ENCODE measurements at places on chromosomes 4 and X. TPM values are rescaled to one million over a fixed set of nuclear protein-coding genes. Genes with fewer than 3 reads are reported as not detected.

- no peak for DNase-seq
- no peak overlapping the region for H3K4me3 ChIP-seq
- no peaks in the 10 kb centered on the region for H3K27me3 ChIP-seq
- peaks cover under 1% of the 10 kb centered on the region for H3K4me1 ChIP-seq
- H3K36me3 ChIP-seq, result no peaks in the 10 kb centered on the region
These were observed 349.6 kb upstream of the FTHL17 start for GRCh38 chrX:31421441-31421840.

- no peak overlapping the region for H3K4me3 ChIP-seq
- no peak for DNase-seq
- H3K36me3 ChIP-seq, result no peaks in the 10 kb centered on the region
- no peaks in the 10 kb centered on the region for H3K4me1 ChIP-seq
These were observed 18.6 kb upstream of the ADRA2C start for GRCh38 chr4:3747581-3747904.

- H3K4me1 ChIP-seq, result no peaks in the 10 kb centered on the region
- no peaks in the 10 kb centered on the region for H3K27me3 ChIP-seq
- no peak overlapping the region for H3K27ac ChIP-seq
- no peak for DNase-seq
- no peaks in the 10 kb centered on the region for H3K36me3 ChIP-seq
- no peak overlapping the region for H3K4me3 ChIP-seq
These were observed 315.8 kb downstream of the RPA4 start for GRCh38 chrX:97199501-97199900.

GRCh38 chr4:114077610-114078009, 98.2 kb upstream of the ARSJ start:
- H3K4me1 ChIP-seq, result no peaks in the 10 kb centered on the region
- H3K27me3 ChIP-seq, result no peaks in the 10 kb centered on the region
- H3K4me3 ChIP-seq, result no peak overlapping the region
- H3K27ac ChIP-seq, result no peak overlapping the region
- H3K36me3 ChIP-seq, result no peaks in the 10 kb centered on the region
- no peak for DNase-seq

DNA sequence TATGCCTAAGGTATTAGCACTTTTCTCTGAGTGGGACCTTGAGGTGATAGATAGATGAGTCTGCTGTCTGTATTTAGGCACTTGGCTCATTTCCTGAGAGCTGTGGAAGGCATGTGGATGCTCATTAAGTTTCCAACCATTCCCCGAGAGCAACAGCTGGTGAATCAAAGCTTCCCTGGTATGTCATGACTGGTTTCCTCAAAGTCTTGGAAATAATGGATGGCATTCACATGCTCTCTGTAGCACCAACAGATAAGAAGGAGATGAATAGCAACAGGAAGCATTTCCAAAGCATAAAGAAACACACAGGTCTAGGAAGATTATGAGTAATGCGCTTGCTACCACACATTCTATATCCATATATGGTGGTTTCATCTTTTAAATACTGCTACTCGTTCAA, 118.3 kb upstream of the ETNPPL start:
- no peak overlapping the region for H3K4me3 ChIP-seq
- no peaks in the 10 kb centered on the region for H3K4me1 ChIP-seq
- no peaks in the 10 kb centered on the region for H3K36me3 ChIP-seq
- H3K27me3 ChIP-seq, result no peaks in the 10 kb centered on the region
- no peak overlapping the region for H3K27ac ChIP-seq
- DNase-seq, result no peak

DNA sequence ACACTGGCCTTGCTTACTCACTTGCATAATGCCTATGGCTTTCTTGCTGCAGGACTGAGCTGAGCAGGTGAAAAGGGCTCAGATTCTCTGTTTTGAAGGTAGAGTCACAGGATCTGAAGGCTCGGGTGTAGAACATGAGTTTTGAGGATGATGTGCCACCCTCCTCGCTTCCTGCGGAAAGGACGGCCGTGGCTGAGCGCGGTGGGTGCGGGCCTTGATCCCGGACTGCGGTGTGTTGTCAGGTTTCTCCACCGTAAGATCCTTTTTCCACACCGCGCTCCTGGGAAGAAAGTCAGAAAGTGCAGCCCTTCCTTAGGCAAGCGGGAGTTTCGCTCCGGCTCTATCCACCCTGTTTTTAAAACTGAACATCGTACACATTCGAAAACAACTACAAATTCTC, 36.2 kb downstream of the ZFP42 start:
- no peaks in the 10 kb centered on the region for H3K27me3 ChIP-seq
- no peak overlapping the region for H3K4me3 ChIP-seq
- H3K27ac ChIP-seq, result no peak overlapping the region
- H3K36me3 ChIP-seq, result no peaks in the 10 kb centered on the region

GRCh38 chrX:18927558-18927957, 56.4 kb downstream of the PHKA2 start:
- H3K27ac ChIP-seq, result no peak overlapping the region
- no peak for DNase-seq
- no peaks in the 10 kb centered on the region for H3K4me1 ChIP-seq
- no peak overlapping the region for H3K4me3 ChIP-seq
- H3K36me3 ChIP-seq, result no peaks in the 10 kb centered on the region

- no peak overlapping the region for H3K27ac ChIP-seq
- H3K27me3 ChIP-seq, result no peaks in the 10 kb centered on the region
- DNase-seq, result peak; percentile 6
- no peaks in the 10 kb centered on the region for H3K36me3 ChIP-seq
These were observed 18.2 kb downstream of the RGS12 start for GRCh38 chr4:3311095-3311372.

ING2 gene
- polyA plus RNA-seq, result 38.6 TPM

GRCh38 chr4:95660719-95661118, 111.9 kb upstream of the UNC5C start:
- no peaks in the 10 kb centered on the region for H3K4me1 ChIP-seq
- H3K27ac ChIP-seq, result no peak overlapping the region
- no peaks in the 10 kb centered on the region for H3K27me3 ChIP-seq
- H3K36me3 ChIP-seq, result no peaks in the 10 kb centered on the region

DNA sequence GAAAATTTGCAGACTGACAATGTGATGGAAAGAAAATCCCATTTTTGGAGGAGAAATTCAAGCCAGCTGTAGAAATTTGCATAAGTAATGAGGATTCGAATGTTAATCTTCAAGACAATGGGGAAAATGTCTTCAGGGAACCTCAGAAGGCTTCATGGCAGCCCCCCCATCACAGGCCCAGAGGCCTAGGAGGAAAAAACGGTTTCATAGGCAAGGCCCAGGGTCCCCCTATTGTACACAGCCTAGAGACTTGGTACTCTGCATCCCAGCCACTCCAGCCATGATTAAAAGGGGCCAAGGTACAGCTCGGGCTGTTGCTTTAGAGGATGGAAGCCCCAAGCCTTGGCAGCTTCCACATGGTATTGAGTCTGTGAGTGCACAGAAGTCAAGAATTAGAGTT, 303.6 kb upstream of the PCDH7 start:
- no peaks in the 10 kb centered on the region for H3K4me1 ChIP-seq
- no peak overlapping the region for H3K4me3 ChIP-seq
- no peaks in the 10 kb centered on the region for H3K27me3 ChIP-seq
- H3K36me3 ChIP-seq, result no peaks in the 10 kb centered on the region
- no peak for DNase-seq
- no peak overlapping the region for H3K27ac ChIP-seq

- H3K27me3 ChIP-seq, result no peaks in the 10 kb centered on the region
- no peaks in the 10 kb centered on the region for H3K4me1 ChIP-seq
- H3K36me3 ChIP-seq, result no peaks in the 10 kb centered on the region
These were observed 213.1 kb upstream of the HDX start for GRCh38 chrX:84715315-84715714.

DNA sequence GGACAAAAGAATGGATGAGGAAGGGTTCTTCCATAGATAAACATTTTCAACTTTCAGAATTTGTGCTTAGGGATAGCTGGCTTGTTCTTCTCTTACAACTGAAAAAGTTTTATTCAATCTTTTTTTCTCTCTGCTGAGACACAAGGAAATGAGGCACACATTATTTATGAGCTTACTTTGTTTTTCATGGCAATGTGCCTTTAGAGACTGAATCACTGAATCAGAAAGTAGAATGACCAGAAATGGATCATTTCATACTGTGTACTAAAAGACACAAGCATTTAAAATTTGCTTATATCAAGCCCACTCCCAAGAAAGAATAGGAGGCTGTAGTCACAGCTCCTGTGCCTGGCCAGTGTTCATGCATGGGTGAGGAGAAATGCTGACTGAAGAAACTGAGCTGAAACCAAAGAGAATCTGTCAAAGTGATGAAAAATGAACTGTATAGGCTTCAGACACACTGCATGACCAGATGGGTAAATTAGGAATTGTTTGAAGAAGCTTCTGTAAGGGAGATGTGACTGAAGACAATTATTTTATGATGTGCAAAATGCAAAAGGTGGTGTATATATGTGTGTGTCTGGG, 413.8 kb downstream of the RAPGEF2 start:
- no peaks in the 10 kb centered on the region for H3K4me1 ChIP-seq
- no peak overlapping the region for H3K4me3 ChIP-seq
- no peaks in the 10 kb centered on the region for H3K36me3 ChIP-seq
- H3K27me3 ChIP-seq, result no peaks in the 10 kb centered on the region
- H3K27ac ChIP-seq, result no peak overlapping the region

- no peak for DNase-seq
- H3K4me1 ChIP-seq, result peaks cover 3% of the 10 kb centered on the region
- H3K27me3 ChIP-seq, result no peaks in the 10 kb centered on the region
- H3K36me3 ChIP-seq, result no peaks in the 10 kb centered on the region
These were observed 185.2 kb downstream of the UNC5C start for GRCh38 chr4:95363559-95363925.

- no peaks in the 10 kb centered on the region for H3K36me3 ChIP-seq
- DNase-seq, result no peak
- no peak overlapping the region for H3K4me3 ChIP-seq
- H3K27me3 ChIP-seq, result no peaks in the 10 kb centered on the region
- no peaks in the 10 kb centered on the region for H3K4me1 ChIP-seq
- no peak overlapping the region for H3K27ac ChIP-seq
These were observed 47.6 kb downstream of the NHSL2 start for GRCh38 chrX:71958281-71958675.

DNA sequence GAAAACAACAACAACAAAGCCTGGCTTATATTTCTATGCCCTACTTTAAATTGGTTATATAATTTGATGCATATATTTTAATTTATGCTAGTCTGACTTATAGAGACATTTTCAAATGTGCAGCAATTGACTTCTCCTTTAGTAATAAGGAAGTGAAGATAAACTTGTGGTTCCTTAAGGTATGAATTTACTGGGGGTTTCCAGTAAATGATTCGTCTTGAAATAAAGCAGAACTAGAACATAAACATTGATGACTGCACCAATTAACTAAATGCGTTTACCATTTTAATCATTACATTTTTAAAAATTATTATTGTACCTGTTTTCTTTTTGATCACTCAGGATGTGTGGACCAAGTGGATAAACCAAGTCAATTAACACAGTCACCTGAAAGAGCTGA, 99.6 kb upstream of the CCSER1 start:
- no peak overlapping the region for H3K27ac ChIP-seq
- H3K27me3 ChIP-seq, result no peaks in the 10 kb centered on the region
- DNase-seq, result no peak
- no peaks in the 10 kb centered on the region for H3K36me3 ChIP-seq

- H3K27ac ChIP-seq, result no peak overlapping the region
- H3K4me3 ChIP-seq, result no peak overlapping the region
- no peaks in the 10 kb centered on the region for H3K4me1 ChIP-seq
- DNase-seq, result no peak
These were observed 2464.6 kb downstream of the PCDH7 start for GRCh38 chr4:33184657-33185290.

- H3K36me3 ChIP-seq, result no peaks in the 10 kb centered on the region
- H3K27ac ChIP-seq, result no peak overlapping the region
- no peaks in the 10 kb centered on the region for H3K27me3 ChIP-seq
- H3K4me3 ChIP-seq, result no peak overlapping the region
These were observed 35.3 kb downstream of the ARFIP1 start for GRCh38 chr4:152815078-152815477.

SMIM31 gene
- polyA plus RNA-seq, result not detected

DNA sequence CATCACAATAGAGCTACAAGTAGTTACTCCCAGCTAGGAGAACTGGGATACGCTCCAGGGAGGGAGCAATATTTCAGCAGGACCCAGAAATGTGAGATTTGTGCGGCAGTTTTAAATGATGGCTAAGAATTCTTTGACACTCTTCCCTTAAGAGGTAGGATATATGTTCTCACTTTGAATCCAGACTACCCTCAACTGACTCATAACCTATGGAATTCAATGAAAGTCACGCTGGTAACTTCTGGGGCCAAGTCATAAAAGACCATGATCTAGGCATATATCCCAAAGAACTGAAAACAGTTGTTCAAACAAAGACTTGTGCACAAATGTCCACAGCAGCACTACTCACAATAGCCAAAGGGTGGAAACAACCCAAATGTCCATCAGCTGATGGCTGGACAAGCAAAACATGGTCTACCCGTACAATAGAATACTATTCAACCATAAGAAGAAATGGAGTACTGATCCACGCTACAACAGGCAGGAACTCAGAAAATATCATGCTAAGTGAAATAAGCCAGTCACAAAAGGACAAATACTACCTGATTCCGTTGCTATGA, 10.5 kb downstream of the CD99L2 start:
- no peaks in the 10 kb centered on the region for H3K36me3 ChIP-seq
- no peak for DNase-seq
- no peak overlapping the region for H3K27ac ChIP-seq
- no peaks in the 10 kb centered on the region for H3K4me1 ChIP-seq

F11 gene
- 0.05 TPM for polyA plus RNA-seq

SMARCAD1 gene
- 15.2 TPM for polyA plus RNA-seq

DNA sequence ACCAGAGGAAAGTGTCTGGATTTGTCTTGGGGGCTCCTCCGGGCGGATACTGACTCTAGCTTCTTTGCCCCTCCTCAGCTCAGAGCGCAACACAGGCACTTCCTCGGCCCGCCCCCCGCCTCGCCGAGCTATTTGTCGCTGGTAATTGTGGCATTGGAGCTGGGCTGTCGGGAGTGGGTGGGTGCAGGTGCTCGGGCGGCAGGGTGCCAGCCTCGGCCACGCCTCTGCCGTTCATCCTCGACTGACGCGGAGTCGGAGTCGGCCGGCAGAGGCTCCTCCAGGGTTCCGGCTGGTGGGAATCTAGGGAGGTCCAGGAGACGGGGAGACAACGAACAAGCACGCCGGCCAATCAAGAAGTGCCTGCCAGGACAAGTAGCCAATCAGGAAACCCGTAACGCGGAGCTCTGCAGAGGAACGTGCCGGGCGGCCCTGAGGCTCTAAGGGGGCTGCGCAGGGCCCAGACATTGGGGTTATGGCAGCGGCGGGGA, 3.9 kb upstream of the SYN1 start:
- no peak overlapping the region for H3K4me3 ChIP-seq
- peak; percentile 75 for DNase-seq
- H3K27ac ChIP-seq, result no peak overlapping the region
- H3K4me1 ChIP-seq, result no peaks in the 10 kb centered on the region
- no peaks in the 10 kb centered on the region for H3K36me3 ChIP-seq

AFF1 gene
- 26.0 TPM for polyA plus RNA-seq
